ENCODE measurements at places on chromosomes 4 and X.
A peak's percentile ranks its signal among the peaks of the same experiment; 100 is the strongest.

DNA sequence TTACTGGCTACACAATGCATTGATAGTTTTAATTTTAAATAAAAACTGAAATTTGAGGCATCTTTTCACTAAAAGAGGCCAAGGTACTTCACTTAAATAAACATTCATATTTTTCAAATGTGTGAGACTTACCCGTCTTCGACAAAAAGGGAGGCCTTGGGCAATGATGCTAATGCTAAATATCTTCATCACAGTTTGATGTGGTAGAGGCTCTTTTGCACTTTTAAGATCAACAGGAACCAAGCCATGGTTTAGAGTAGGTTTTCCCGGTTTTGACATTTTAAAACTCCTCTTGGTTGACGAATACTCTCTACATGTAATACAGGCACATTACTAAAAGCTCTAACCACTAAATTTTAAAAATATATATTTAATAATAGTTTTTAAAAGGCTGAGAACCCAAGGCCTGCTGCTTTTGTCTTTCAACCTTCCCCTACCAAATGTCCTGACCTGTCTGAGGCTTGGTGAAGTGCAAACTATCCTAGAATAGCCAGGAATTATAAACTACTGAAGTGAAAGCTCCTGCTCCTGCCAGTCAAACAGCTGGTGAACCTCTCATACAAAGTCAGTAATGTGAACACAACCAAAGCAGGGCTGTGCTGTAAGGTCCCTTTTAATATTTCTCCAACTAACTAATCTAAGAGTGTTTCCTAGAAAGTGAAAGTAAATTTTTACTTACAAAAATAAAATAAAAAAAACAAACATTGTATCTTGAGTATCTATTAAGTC lies 153.7 kb downstream of the FBXW7 start:
- DNase-seq = no peak

- no peak for DNase-seq
Measured at GRCh38 chr4:116397714-116398113, 687.7 kb downstream of the TRAM1L1 start.

DNA sequence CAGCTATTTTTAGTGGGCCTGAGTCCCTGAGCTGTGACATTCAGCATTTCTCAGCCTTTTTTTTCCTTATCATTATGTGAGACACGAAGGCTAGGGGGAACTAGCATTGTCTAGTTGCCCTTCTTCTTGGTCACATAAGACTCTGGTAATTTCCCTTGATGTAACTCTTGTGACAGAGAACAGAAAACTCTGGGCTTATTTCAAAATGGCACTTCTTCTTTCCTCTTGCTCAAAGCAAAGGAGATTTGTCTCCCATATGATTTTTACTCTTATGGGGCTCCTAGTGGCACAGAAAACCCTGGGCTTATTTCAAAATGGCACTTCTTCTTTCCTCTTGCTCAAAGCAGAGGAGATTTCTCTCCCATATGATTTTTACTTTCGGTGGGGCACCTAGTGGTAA lies 14.7 kb downstream of the ATXN3L start:
- DNase-seq = no peak

DNA sequence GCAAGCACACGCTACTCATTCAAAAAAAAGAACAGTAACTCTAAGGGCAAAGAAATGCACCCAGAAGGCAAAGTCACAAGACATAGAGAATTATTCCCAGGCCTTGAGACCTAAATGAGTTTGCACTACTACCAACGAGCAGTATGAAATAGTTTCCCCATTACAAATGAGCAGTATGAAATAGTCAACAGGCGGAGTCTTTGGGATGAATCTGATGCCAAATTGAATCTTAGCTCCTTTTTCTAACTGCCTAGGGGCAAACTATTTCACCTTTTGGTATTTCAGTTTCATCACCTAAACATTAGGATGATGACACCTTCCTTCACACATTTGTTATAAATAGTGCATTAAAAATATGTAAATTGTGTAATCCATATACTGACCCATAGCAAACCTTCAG lies 213.0 kb upstream of the FAT4 start:
- DNase-seq = no peak

DNA sequence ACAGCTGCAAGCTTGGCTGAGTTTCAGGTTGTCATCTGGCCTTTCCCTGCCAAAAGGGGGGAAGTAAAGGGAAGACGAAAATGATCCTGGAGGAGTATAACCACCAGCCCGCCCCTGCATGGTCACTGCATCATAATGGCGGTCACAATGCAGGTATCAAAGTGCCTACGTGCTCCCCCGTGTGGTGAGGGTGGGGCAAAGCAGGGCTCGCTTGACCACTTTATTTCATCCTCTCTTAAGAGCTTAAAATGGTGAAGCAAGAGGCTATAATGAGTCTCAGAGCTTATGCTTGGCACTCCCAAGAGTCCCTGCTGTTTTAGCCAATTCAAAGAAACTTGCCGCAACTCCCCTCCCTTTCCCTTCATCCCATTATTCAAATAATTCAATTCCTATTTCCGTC lies 105.6 kb downstream of the APOOL start:
- DNase-seq = no peak

DNA sequence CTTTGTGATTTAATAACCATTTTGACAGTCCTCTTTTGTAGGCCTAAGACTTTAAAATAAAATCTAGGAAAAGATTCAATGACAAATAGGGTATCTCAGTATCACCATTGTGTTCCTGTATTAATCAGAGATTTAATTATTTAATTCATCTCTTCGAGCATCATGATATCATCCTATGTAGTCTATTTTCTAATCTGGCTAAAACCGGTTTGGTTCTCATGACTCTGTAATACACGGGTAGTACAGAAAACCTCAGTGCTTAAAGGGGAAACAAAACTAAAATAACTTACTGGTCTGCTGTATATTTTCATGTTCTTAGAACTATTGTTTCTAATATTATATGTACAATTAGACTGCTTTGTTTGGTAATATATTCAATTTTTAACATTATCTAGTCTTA lies 23.7 kb upstream of the FBXW7 start:
- no peak for DNase-seq

- DNase-seq = no peak
Measured at GRCh38 chr4:165506849-165507248, 128.0 kb downstream of the CPE start.

DNA sequence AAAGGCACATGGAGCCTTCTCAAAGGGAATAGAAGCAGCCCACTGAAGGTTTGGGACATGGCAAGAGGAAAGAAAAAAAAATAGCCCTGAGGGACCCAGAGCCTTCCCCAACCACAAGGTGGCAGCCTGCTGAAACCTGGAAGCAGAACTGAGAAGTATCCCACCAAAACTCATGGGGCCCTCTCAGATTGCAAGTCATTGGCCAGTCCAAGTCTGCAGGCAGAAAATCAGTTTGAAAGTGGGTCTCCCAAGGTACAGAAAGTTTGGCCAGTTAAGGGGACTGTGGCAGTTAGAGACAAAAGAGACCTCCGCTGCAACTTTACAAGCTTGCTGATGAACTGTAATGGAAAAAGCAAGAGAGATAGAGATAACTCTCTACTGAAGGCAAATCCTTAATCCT lies 155.8 kb downstream of the ANTXR2 start:
- peak; percentile 37 for DNase-seq

DNA sequence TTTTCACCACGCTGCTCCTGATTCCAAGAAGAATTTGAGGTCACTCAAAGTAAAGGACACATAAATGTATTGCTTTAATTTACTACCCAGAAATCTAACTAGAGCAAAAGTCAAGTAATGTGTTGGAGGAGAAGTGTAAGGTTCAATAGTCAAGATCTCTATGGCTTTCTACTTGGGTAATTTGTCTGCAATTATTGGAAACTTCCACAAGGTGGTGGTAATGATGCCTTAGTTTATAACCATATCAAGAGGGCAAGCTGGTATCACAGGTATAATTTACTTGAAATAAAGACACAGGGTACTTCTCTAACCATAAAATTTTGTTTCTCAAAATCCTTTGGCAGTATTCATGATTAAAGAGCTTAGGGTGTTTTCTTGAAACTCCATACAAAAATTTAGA lies 10.2 kb upstream of the GRIA3 start:
- DNase-seq = no peak

- DNase-seq = no peak
Measured at GRCh38 chr4:180057299-180057721, 2185.9 kb upstream of the TENM3 start.

- peak; percentile 6 for DNase-seq
Measured at GRCh38 chr4:55865228-55865806, 11.9 kb downstream of the EXOC1 start.

Measured in AG08396 (cell line).